GM23248 (cell line): ENCODE measurements at places on chromosomes 3 and 15.

GRCh38 chr3:193418576-193419373 lies 40.2 kb upstream of the ATP13A5 start:
- DNase-seq: no peak

DNA sequence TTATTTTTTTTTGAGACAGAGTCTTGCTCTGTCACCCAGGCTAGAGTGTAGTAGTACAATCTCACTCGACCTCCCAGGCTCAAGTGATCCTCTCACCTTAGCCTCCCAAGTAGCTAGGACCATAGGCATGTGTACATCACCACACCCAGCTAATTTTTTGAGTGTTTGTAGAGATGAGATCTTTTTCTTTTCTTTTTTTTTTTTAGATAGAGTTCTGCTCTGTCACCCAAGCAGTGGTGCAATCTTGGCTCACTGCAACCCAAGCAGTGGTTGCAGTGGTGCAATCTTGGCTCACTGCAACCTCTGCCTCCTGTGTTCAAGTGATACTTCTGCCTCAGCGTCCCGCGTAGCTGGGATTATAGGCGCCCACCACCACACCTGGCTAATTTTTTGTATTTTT lies 5.2 kb downstream of the CEP97 start:
- DNase-seq: no peak

DNA sequence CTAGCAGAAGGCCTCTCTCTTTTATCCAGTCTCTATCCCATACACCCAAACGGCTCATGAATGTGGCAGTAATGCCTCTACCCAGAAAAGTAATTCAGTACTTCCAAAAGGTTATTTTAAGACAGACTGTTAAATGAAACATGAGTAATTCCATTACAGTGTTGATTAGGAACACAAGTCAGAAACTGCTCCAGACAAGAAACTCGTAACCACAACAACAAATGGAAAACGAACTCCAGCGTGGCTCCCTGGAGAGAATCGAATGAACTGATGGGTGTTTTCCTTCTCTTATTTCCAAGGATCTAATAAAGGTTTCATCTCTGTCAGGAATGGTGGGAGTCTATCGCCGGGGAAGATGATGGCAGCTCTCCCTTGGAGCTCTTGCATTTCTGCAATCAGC lies 228.4 kb downstream of the MAGI1 start:
- DNase-seq: peak; percentile 24

DNA sequence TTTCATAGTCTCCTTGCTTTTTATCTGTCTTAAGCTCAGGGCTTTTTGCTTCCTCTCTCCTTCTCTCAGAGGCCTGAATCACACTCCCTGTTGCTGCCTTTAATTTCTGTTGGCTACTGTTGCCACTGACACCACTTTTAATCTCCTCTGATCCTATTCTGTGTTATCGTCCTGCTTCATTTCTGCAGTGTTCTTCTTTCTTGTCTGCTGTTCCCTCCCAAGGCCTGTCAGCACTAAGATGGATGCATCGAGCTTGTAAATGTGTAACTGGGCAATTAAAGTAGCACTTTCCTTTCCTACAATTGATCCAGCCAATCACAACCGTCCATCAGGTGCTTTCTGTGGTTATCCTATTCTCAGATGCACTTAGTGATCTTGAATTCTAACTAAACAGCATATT lies 71.3 kb upstream of the VEPH1 start:
- no peak for DNase-seq

DNA sequence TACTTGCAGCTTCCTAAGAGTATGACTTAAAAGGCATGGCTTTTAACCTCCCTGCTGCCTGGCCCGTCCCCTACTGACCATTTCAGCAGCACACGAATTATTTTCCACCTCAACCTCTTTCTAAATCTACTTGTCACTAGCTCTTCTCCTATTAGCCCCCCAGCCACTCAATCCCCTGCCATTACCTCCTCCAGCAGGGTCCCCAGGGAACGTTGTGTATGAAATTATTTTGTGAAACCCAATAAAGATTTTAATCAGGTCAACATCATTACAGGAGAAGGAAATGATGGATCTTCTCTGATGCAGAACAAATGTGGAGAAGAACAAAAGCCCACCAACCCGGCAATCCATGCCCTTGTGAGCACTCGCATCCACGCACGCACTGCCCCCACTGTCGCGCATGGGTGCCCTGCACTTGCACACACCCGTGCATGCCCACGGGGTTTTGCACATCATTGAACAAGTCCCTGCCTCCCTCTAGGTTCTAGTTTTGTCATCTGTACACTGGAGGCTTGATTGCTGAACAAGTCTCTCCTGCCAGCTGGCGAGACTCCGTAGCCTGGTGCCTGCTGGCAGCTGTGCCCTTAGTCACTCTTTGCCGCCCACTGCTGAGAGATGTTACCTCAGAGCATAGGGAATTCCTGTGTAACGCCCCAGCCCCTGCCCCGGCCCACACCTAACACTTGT lies 51.6 kb downstream of the LINGO1 start:
- DNase-seq: peak; percentile 61
